Gastrocnemius medialis (tissue), 4 donors: ENCODE measurements at places on chromosomes 2 and 18.

DNA sequence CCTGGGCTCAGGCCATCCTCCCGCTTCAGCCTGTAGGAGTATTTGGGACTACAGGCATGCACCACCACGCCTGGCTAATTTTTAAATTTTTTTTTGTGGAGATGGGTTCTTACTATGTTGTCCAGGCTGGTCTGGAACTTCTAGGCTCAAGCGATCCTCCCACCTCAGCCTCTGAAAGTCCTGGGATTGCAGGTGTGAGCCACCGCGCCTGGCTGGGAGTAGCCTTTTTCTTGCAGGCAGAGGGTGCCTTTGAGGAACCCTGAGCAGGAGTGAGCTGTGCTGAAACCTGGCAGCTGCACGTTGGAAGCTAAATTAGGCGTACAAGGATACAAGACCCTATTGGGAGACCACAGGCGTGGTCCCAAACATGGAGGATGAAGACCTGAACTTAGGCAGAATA is 8.0 kb downstream of the CTDSP1 start:
- H3K4me3 ChIP-seq, result no peak overlapping the region
- peaks cover 24% of the 10 kb centered on the region for H3K36me3 ChIP-seq
- H3K27me3 ChIP-seq, result no peaks in the 10 kb centered on the region
- no peak for DNase-seq

GRCh38 chr18:62991959-62992358 is 276.6 kb downstream of the PHLPP1 start:
- no peak overlapping the region for H3K27ac ChIP-seq
- no peak for DNase-seq
- H3K4me1 ChIP-seq, result no peaks in the 10 kb centered on the region
- H3K36me3 ChIP-seq, result no peaks in the 10 kb centered on the region

DNA sequence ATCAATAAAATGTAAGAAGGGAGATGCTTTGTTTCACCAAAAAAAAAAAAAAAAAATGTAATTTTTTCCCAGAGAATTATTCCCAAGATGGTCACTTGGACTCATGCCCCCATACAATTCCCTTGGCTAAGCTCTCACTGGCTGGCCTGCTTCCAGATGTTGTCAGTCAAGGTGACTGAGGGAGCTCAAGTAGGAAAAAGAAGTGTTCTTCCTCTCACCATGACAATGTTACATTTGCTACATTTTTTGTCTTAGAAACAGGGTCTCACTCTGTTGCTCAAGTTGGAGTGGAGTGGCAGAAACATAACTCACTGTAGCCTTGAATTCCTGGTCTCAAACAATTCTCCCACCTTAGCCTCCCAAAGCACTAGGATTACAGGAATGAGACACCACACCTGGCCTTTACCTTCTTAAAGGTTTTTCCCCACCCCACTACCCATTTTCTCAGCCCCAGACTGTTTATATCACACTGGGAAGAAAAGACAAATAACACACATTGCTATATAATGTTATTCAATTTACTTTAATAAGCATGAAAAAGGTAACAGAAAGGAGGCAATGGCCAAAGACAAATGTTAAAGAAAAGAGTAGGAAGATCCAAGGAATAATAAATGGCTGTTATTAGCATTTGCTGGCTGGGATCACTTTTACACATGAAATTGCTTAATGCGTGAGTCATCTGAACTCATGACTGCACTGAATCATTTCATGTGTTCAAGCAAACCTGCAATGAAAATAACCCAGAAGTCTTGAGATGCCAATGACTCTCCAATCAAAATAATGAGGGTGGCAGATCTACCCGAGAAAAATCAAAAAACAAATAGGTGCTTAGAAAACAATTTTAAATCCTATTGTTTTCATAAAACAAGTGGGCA is 45.2 kb downstream of the ACVR1 start:
- peaks cover 31% of the 10 kb centered on the region for H3K4me1 ChIP-seq
- peak overlapping the region; percentile 69 for H3K27ac ChIP-seq
- no peaks in the 10 kb centered on the region for H3K36me3 ChIP-seq
- no peaks in the 10 kb centered on the region for H3K27me3 ChIP-seq
- no peak for DNase-seq

- H3K27me3 ChIP-seq, result no peaks in the 10 kb centered on the region
- no peaks in the 10 kb centered on the region for H3K4me1 ChIP-seq
- no peaks in the 10 kb centered on the region for H3K36me3 ChIP-seq
- DNase-seq, result peak; percentile 34
Measured at GRCh38 chr2:118202707-118203303, 114.5 kb downstream of the INSIG2 start.

DNA sequence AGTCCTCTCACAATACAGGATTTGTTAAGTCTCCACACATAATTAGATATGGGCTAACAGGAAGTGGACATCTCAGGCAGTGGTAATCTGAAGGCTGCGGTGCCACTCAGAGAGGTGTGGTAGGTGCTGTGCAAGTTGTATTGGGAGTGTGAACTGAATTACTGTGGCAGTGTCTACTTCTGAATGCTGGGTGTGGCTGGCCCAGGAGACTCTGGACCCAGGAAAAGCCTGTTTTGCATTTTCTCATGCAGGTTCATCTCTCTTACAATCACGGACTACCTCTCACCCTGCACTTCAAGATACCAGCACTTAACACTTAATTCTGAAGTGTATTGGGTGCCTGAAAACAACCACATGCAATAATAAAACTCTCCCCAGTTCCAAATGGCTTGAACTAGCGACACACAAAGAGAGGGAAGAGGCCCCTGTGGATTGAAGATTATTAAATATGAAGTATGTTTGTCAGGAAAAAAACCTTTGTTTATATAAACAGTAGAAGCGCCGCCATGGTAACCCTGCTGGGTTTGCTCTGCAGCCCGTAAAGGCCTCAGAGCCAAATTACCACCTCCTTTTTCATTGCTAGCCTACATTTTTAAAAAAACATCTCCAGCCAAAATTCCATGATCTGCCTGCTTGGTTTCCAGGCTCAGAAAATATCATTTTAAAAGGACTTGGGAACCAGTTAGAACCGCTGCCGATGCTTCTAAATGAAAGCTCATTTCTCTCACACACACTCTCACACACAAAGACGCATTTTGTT is 77.5 kb downstream of the GFPT1 start:
- H3K4me1 ChIP-seq, result peaks cover 12% of the 10 kb centered on the region
- H3K27ac ChIP-seq, result peak overlapping the region; percentile 38
- H3K4me3 ChIP-seq, result no peak overlapping the region
- H3K27me3 ChIP-seq, result peaks cover 13% of the 10 kb centered on the region
- no peaks in the 10 kb centered on the region for H3K36me3 ChIP-seq
